Dermis lymphatic vessel endothelial cell (primary cell): ENCODE measurements at places on chromosomes 5 and 9. TPM values are rescaled to one million over a fixed set of nuclear protein-coding genes. Genes with fewer than 3 reads are reported as not detected.

Gene PPP3R2
- not detected in 2 replicates for total RNA-seq

Gene PTGS1
- total RNA-seq, result 0.76 and 1.5 TPM in 2 replicates

Gene FBXL7
- 10.4 and 14.7 TPM in 2 replicates for total RNA-seq

Gene NR6A1
- 1.1 and 1.3 TPM in 2 replicates for total RNA-seq

Gene KCNIP1
- total RNA-seq, result 53.2 and 65.1 TPM in 2 replicates

Gene PFN3
- total RNA-seq, result not detected in 2 replicates

Gene PCDHB11
- 0.43 and 0.77 TPM in 2 replicates for total RNA-seq

Gene SLCO4C1
- not detected in 2 replicates for total RNA-seq

Gene SLC46A2
- total RNA-seq, result not detected in 2 replicates

Gene TMOD1
- total RNA-seq, result 0.87 and 1.1 TPM in 2 replicates

Gene SPATA31A3
- total RNA-seq, result not detected in 2 replicates

Gene FOXD4
- total RNA-seq, result 0.11 and 0.17 TPM in 2 replicates

Gene SNX30
- total RNA-seq, result 10.0 and 11.6 TPM in 2 replicates

Gene SUB1
- 100 and 113 TPM in 2 replicates for total RNA-seq

Gene PCAT7
- total RNA-seq, result not detected in 2 replicates

Gene REEP2
- 0.65 and 1.0 TPM in 2 replicates for total RNA-seq

Gene PTCH1
- 5.2 and 6.1 TPM in 2 replicates for total RNA-seq

Gene SHROOM1
- 2.1 and 2.4 TPM in 2 replicates for total RNA-seq

Gene EQTN
- total RNA-seq, result 0.09 and 0.22 TPM in 2 replicates

Gene IFNA2
- total RNA-seq, result not detected in 2 replicates

Gene PCDHB12
- total RNA-seq, result 0.33 and 0.60 TPM in 2 replicates

Gene NTRK2
- total RNA-seq, result under 0.01 and 0.11 TPM in 2 replicates

Gene FAM151B
- 2.2 and 2.6 TPM in 2 replicates for total RNA-seq

Gene C9orf153
- under 0.01 and 0.34 TPM in 2 replicates for total RNA-seq

Gene CMYA5
- under 0.01 and 0.09 TPM in 2 replicates for total RNA-seq

Gene SPATA31E1
- total RNA-seq, result not detected in 2 replicates

Gene HSPB3
- not detected in 2 replicates for total RNA-seq

Gene MUSK
- total RNA-seq, result not detected in 2 replicates

Gene CXCL14
- not detected in 2 replicates for total RNA-seq

Gene ZCCHC10
- 14.3 and 16.7 TPM in 2 replicates for total RNA-seq

Gene HRCT1
- total RNA-seq, result 0.43 and 0.98 TPM in 2 replicates

Gene REXO4
- total RNA-seq, result 13.1 and 19.5 TPM in 2 replicates

Gene CERCAM
- total RNA-seq, result 18.4 and 20.4 TPM in 2 replicates

Gene PDZD2
- 0.26 and 0.33 TPM in 2 replicates for total RNA-seq

Gene NMRK1
- total RNA-seq, result 17.1 and 25.6 TPM in 2 replicates

Gene PCDH1
- 5.7 and 31.1 TPM in 2 replicates for total RNA-seq

Gene NOXA1
- total RNA-seq, result 0.95 and 2.3 TPM in 2 replicates

Gene OLFM1
- 0.54 and 12.9 TPM in 2 replicates for total RNA-seq

Gene FBXO4
- total RNA-seq, result 10.8 and 12.5 TPM in 2 replicates

Gene STPG3
- total RNA-seq, result 0.54 TPM in 1 of 2 replicates, not detected in the other
